ENCODE measurements at places on chromosomes 16 and 17.

- no peak for DNase-seq
Measured at GRCh38 chr16:11203111-11203623, 52.8 kb downstream of the SOCS1 start.

DNA sequence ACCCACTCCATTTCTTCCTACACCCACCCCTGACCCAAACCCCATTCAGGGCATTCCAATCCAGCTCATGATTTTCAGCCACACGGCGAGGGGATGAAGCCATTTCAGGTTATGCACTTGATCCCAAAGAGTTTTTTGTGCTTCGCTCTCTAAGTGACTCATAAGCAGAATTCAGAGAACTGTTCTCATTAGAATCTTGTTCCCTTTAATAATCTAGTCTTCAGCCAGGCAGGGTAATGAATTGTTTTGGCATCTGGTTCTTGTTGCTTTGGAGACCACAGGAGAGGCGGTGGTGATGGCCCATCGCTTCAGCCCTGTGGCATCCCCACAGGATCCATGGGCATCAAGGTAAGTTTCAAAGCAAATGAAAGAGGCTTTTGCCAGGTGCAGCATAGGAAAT, 4.8 kb upstream of the KRT31 start:
- no peak for DNase-seq

GRCh38 chr17:2598166-2598565, 4.7 kb downstream of the PAFAH1B1 start:
- no peak for DNase-seq

- DNase-seq = no peak
Measured at GRCh38 chr17:31746884-31747495, 112.1 kb downstream of the COPRS start.

DNA sequence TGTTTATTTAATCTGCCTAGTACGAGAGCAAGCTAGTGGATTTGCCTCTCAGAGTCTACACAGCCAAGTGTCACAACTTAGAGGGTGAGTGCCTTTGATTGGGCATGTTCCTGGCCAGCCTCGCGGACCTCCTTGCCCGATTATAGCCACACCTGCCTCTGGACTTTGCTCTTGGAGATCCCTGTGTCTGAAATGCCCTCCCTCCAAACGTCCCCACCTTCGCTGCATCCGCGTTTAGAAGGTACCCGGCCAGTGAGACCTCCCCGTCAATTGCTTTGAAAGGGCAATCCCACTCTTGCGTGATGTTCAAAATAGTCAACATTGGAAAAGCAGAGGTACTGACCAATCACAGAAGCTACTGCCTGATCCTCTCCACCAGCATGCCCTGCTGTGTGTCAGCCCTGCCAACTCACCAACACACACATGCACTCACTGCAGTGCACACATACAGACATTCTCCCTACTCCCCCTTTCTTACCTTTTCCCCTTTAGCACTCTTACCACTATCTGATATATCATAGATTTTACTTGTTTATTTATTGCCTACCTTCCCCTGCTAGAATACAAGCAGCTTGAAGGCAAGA, 6.5 kb upstream of the SDK2 start:
- no peak for DNase-seq

GRCh38 chr17:58822148-58823050, 66.7 kb downstream of the PPM1E start:
- DNase-seq = no peak

- DNase-seq = no peak
Measured at GRCh38 chr17:66214884-66215528, 14.2 kb downstream of the APOH start.

DNA sequence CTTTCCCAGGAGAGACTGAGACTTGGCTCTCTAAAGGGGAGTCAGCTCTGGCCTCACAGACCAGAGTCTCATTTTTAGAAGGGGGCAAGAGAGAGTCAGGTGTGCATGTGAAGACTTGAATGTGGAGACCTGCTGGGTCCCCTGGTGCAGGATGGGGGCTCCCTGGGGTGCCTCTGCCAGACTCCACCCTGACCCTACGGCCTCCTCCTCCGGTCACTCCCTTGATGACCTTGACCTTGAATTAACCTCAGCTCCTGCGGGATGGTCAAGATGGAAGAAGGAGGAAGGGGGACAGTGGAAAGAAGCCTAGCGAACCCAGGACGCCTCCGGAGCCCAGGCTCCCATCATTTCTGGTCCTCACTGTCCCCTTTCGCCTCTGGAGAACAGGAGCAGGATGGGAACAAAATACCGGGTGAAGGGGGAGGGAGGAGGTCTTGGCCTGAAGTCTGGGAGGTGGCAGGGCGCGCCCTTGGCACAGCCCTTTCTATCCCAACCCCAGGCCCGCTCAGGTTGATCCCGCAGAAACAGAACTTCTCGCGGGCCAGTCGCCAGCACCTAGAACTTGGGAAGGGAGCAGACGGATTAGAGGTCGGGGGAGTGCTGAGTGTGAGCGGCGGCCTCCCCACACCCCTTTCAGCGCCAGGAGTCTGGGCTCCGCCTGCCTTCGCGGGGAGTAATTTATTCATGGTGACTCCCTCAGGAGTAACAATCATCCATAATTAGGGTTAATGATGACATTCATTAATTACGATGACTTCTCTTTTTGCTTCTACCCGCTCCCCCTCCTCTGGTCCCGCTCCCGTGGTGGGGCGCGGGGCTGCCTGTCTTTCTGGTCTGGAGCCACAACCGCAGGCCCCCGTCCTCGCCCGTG, 1.6 kb downstream of the STAC2 start:
- DNase-seq = no peak

DNA sequence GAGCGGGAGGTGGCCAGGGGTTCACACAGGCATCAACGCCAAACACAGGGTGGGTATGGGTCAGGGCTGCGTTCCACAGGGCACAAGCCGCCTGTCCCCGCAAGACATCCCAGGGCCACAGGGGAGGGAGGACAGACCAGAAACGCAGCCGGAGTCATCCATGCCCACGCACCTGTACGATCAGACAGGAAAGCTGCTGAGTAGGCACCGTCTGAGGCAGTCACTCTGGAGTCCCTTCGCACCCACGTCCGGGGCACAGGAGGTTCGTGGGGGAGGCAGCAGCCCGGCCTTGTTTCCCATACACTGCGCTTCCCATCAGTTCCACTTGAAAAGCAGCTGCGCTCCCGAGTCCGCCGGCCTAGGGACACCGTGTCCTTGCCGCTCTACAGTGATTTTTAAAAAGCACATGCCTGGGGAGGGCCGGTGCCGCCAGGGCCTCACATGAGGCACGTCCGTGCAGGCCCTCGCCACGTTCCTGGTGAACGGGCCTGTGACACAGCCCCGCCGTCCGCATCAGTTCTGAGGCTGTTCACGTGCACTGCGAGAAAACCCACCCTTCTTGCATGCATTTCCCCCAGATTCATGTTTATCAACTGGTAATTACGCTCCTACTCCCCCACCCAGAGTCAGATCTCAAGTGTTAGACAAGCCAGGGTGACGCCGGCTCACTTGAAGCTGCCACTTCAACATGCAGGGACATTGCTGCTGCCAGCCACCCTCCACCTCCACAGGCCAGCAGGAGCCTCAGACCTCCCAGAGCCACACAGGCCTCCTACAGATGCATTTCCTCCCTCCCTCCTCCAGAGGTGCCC, 34.8 kb downstream of the WDR45B start:
- DNase-seq = no peak

DNA sequence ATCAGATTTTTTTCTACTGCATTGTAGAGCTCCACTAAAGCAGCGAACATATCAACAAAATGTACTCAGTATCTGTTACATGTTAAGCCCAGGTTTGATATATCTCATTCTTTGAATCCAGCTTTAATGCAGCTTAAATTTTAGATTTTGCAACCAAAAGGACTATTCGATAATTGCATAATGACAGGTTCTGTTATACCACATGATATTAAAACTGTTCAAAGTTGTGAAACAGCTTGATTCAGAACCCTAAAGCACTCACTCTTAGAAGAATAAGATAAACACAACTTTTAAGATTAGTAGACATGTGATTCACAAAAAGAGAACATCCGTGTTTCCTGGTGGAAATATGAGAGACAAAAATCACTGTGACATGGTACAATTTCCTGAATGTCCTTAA, 427.9 kb downstream of the CDH11 start:
- no peak for DNase-seq

DNA sequence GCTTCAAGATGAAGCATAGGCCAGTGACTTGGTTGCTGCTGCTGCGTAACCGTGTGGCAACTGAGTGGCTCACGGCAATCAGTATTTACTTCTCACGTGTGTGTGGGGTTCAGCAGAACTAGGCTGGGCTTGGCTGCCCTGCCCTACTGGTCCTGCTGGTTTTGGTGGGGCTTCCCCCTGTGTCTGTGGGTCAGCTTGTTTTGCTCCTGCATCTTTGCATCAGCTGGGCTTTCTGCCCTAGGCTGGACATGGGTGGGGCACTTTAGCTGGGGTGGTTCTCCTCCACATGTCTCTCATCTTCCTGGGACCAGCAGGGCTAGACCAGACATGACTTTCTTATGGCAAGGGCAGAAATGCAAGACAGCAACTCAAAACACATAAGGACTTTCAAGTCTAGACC, 550.5 kb downstream of the MAF start:
- no peak for DNase-seq

DNA sequence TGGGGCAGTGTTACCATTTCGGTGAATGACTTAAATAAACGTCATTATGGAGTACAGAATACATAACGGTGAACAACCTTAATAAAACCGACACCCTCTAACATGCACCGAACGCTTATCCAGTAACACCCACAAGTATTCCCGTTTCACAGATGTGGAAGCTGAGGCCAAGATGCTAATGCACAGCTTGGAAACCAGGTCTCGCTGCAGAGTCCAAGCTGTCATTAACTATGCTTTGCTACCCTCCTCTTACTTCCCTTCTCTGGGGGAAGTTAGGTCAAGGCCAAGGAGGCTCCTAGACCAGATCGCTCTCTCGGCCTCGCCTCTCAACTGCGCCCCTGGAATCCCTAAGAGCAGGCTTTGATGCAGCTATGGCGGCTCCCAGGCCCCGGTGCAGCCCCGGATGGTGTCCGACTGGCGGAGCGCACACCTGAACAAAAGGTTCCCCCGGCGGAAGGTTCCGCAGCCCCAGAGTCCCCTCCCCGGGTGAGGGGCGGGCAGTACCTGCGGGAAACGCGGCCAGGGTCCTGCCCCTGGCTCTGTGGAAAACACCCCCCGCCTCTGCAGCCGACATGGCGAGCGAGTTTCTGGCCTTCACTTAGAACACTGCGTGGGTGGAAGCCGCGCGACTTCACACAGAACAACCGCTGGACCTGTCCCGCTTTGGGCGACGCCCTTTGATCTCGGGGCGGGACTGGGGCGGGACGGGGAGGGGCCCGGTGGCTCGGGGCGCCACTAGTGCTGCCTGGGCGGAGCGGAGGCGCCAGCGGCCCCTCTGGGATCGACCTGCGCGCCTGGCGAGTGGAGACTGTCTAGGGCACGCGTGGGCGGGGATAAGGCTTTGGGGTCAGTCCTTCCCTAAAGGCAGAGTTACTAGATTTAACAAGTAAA, at the start of gene CPPED1:
Gene CPPED1 (minus strand): TSS at position 685 of the 891 bp plus-strand sequence. CDS start 111 bp downstream, at position 574.
- DNase-seq = peak; percentile 86

- DNase-seq = no peak
Measured at GRCh38 chr17:67082107-67082506, 37.8 kb downstream of the CACNG1 start.

GRCh38 chr17:78925662-78926555, 722 bp upstream of the TIMP2 start:
- DNase-seq = no peak

GRCh38 chr16:16158741-16159374, 64.4 kb downstream of the ABCC6 start:
- DNase-seq = no peak

GRCh38 chr17:40541060-40541872, 24.0 kb downstream of the CCR7 start:
- peak; percentile 72 for DNase-seq

DNA sequence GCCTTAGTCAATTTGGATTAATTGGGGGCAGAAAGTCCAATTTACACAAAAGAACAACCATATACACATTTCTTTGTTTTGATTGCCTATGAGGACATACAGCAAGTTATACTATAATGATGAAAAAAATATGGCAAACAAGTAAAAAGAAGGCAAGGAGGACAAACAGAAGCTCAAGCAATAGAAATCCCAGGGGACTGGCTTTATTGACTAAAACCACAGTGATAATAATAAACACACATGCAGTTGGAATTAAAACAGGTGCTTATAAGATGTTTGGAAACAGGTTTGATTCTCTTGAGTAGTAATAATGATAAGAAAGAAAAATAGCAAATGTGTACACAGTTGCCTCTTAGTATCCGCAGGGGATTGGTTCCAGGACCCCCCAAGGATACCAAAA, 176.4 kb downstream of the SHISA9 start:
- DNase-seq = no peak

DNA sequence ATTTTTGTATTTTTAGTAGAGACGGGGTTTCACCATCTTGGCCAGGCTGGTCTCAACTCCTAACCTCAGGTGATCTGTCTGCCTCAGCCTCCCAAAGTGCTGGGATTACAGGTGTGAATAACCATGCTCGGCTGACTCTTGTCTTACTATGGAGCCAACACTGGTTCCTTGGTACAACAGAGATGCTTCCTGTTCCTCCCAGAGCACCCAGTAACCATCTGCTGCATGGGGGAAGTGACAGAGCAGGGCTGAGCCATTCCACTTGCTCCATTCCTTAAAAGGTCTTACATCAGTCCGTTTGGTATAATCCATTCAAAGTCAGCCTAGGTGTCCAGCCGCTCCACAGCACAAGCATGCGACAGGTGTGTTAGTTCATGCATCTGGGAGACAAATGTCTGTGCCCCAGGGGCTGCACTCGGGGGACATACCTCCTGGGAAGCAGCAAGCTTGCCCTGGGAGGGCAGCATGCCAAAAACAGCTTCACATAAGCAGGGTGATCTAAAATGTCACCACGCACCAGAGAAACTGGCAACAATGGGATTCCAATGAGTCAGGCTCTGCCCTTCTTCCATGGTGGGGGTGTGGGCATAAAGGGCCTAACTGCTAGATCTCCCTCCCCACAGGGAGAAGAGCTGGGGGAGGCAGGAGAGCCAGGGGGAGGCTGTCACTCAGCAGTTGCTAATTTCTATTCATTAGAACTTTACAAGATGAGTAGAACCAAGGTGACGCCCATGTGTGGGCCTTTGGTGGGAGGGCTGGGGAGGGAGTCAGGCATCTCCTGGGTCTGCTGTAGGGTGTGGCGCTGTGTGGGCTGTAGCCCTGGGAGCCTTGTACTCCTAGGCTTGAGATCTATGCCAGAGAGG, 35.5 kb downstream of the PIPOX start:
- no peak for DNase-seq

DNA sequence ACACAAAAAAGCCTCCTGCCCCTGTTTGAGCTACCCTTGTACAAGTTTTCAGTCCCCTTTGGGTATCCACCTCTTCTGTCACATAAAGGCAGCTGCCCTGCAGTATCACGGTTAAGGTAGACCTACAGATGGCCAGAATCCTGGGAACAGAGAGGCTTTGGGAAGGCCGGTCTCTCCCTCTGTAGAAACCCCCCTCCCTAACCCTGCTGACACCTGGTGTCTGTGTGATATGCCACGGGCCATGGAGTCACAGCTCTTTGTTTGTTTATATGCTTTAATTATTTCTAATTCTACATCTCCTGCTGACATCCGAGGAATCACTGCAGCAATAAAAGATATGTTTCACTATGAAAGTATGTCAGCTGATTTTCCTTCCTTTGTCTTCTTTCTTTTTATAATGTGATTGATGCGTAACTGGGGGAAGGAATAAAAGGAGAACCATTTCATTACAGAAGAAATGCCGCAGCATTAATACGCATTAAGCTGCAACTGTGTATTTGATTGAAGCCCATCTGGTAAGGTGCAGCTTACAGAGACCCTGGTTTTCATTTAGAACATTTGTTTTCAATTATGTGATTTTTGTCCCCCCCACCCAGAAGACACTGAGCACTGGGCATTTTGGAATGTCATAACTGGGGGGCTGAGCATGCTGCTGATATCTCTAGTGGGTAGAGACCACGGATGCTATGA, 142.1 kb downstream of the SLC39A11 start:
- DNase-seq = no peak
